ENCODE measurements at places on chromosomes 7 and 10. TPM values are rescaled to one million over a fixed set of nuclear protein-coding genes. Genes with fewer than 3 reads are reported as not detected.

The HPSE2 gene
- total RNA-seq: not detected

The ERVW-1 gene
- not detected for total RNA-seq

The HOXA1 gene
- total RNA-seq: 8.2 TPM

The MAT1A gene
- total RNA-seq: not detected

The CAV1 gene
- not detected for total RNA-seq

- DNase-seq: no peak
Observed at GRCh38 chr7:35658606-35659201, 36.2 kb downstream of the HERPUD2 start.

- DNase-seq: no peak
Observed at GRCh38 chr7:7911369-7912123, 57.0 kb upstream of the GLCCI1 start.

GRCh38 chr10:117373823-117374505 lies 1.3 kb downstream of the PDZD8 start:
- DNase-seq: peak; percentile 37

- no peak for DNase-seq
Observed at GRCh38 chr7:156460858-156461627, 179.5 kb upstream of the RNF32 start.

DNA sequence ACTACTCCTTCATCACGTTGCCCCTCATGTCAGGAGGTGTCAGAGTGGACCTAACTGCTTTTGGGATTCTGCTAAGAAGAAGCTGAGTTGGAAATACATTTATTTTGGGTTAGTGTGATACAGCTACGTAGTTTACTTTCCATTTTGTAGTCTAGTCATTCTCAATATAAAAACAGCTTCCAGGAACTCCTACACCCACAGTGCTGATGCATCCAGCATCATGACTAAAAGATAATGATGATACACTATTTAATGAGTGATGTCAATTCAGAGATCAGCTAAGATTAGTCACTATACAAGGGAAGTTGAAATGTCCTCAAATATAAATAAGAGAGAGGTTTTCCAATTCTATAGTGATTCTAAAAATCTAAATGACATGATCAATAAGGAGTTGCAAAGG lies 264.2 kb upstream of the SLC26A5 start:
- DNase-seq: no peak

- DNase-seq: peak; percentile 7
Observed at GRCh38 chr7:8365499-8366110, 67.8 kb upstream of the NXPH1 start.

DNA sequence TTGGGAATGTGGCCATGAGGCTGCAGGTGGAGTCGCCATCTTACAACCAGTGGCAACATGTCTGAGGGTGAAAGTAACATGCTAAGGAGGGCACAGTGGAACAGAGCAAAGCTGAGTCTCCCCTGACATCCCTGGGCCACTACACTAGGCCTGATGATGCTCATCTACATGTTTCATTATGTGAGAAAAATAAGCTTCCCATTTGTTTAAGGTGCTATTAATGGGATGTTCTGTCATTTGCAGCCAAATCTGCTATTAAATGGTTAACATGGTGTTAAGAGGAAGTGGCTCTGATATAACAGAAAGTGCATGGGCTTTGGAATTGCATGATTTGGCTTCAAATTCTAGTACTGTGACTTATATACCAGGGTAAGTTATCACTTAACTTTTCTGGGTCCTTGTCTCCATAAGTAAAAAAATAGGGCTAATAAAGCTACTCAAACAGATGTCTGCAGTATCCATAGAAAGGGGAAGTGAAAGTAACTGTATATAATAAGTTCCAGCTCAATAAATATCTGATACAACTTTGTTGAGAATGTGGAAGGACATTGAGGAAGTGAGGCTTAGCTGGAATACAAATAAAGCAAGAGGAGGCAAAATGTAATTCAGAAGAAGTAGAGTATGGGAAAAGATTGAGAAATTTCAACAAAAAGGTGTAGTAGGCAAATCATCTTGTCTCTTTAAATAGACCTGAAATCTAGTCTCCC lies 158.9 kb downstream of the RTKN2 start:
- DNase-seq: peak; percentile 89

DNA sequence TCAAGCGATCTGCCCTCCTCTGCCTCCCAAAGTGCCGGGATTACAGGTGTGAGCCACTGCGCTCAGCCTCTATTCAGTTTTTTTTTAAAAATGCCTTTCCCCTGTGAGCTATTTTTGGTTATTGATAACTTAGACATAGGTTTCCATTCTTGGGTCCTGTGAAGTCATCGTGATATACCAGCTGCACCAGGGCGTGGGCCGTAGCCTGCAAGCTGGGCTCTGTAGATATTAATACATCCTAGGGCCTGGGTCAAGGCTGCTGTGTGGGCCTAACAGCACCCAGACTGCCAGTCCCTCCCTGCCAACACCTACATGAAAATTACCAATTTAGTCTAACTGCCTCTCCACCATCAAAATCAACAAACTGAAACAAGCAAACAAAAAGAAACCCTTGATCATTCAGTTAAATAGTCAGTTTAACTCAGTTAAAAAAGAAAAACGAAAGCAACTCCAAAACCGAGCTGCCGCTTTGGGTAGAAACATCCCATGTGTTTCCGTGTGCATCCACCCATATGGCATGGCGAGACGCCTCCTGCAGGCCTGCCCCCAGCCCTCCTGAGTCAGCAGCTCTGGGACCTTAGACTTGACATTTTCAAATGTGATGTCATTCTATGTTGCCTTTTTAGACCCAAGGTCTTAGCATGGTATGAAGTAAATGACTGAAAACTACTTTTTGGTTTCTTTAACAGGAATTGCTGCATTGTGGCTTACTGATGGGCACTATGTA lies 330.2 kb downstream of the GLRX3 start:
- DNase-seq: no peak

DNA sequence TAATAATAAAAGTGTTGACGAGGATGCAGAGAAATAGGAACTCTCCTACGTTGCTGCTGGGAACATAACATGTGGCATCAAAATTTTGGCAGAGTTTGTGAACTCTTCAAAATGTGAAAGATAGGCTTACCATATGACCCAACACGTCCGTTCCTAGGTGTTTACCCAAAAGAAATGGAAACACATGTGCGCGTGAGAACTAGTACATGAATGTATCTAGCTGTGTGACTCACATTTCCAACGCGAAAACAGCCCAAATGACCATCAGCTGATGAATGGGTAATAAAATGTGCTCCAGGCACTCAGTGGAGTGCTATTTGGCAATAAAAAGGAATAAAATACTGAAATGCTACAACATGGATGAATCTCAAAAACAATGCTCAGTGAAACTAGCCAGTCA lies 10.4 kb upstream of the ELFN1 start:
- DNase-seq: no peak

DNA sequence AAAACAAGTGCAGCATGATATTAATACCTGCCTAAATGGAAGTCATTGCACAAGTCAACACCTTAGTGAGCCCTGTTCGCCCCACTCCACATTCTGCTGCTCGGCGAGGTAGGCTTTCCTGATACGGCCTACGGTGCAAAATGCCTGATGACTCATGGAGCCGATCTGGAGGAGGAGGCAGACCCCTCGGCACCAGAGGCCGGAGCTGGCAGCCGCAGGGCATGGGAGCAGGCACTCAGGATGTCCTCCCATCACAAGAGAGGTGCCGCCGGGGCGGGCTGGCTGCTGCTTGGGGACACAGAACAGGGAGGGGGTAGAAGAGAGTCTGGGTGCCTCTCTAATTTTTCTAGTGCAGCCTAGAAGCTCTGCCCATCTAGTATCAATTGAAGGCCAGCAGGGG lies 418.5 kb upstream of the MGMT start:
- DNase-seq: no peak

- no peak for DNase-seq
Observed at GRCh38 chr7:103866919-103867318, 122.5 kb downstream of the RELN start.

- DNase-seq: no peak
Observed at GRCh38 chr7:130566168-130566897, 74.4 kb downstream of the MEST start.

DNA sequence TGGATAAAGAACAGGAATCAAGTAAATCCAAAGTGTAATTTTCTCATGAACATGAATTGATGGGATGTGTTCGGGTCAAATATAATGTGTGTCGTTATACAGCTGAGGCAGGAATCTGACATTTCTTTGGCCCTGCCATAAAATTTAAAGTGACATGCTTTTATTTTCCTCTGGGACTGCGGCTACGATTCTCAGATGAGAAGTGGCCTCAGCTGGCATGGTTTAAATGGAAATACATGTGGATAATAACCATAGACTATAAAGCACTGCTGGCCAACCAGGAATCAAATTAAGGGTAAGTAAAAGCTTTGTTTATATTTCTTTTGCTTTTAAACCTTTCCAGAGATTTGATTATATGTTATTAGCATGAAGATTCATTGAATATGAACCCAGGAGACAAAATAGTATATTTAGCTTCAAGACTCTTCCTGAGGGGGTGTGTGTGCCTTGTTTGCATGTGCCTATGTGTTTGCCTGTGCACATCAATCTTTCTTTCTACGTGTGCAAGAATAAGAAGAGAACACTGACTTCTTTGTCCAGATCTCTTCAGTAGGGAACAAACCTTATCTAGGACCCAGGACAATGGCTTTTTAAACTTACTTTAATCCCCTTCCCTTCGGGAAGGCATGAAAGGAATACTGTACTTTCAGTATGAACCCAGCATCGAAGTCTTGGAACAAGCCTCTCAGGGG lies 629.0 kb upstream of the PFKP start:
- DNase-seq: no peak

GRCh38 chr7:96203786-96204185 lies 118.1 kb downstream of the SLC25A13 start:
- DNase-seq: no peak

GRCh38 chr7:132638000-132638399 lies 61.7 kb upstream of the PLXNA4 start:
- DNase-seq: no peak

GRCh38 chr10:124672181-124672638 lies 72.0 kb downstream of the FAM53B start:
- DNase-seq: no peak

- no peak for DNase-seq
Observed at GRCh38 chr10:34609287-34609940, 205.7 kb downstream of the PARD3 start.

DNA sequence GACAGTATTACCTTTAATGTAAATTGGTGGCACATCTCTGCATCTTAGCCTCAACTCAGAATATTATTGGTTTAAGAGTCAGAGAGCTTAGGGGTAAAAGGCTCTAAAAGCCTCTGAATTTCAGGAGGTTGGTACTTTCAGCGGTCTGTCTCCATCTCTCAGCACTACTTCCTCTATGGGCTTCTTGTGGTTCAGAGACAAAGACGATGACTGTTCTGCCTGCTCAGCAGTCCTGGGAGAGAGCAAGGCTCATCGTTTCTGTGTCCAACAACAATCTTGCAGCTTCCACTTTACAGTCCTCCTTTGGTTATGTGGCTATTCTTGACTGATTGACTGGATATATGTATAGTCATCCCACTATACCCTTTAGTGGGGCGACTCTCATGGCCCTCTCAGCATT lies 394.7 kb downstream of the AUTS2 start:
- DNase-seq: no peak

DNA sequence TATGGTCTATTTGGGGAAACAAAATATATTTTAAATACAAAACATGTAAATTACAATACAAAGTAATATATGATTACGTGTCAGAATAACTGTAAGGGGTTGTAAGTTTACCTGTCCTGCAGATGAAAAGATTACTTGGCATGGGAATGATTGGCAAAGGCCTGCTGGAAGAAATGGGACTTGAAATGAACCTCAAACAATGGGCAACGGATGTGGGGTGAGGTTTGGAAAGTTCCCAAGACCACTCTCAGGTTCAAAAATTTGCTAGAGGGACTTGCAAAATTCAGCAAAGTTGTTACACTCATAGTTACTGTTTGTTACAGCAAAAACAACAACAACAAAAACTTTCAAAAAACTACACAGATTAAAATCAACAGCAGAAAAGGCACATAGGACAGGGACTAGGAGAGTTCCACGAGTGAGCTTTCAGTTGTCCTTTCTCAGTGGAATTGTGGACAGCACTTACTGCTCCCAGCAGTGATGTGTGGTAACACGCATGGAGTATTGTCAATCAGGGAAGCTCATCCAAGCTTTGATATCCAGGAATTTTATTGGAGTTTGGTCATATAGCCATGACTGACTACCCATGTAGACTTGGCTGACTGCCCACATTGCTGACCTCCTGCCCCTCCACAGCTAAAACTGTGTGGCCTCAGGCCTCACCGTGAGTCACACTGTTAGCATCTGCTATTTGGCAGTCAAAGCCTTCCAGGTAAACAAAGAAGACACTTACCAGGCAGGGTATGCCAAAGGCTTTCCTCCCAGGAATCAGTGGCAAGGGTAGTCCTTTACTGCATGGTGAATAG lies 43.8 kb downstream of the EXOC6 start:
- no peak for DNase-seq

Data from OCI-LY7 (cell line).